Activated naive CD4-positive, alpha-beta T cell treated with anti-CD3 and anti-CD28 coated beads for 36 hours (primary cell): ENCODE measurements at places on chromosomes 2 and 18.

GRCh38 chr2:17934721-17935120, 56.3 kb downstream of the KCNS3 start:
- DNase-seq, result no peak

- DNase-seq, result no peak
Measured at GRCh38 chr2:45941531-45942236, 290.2 kb downstream of the PRKCE start.

- DNase-seq, result no peak
Measured at GRCh38 chr2:111705239-111705638, 178.8 kb downstream of the ANAPC1 start.

- DNase-seq, result no peak
Measured at GRCh38 chr2:198134293-198134955, 330.0 kb downstream of the PLCL1 start.

DNA sequence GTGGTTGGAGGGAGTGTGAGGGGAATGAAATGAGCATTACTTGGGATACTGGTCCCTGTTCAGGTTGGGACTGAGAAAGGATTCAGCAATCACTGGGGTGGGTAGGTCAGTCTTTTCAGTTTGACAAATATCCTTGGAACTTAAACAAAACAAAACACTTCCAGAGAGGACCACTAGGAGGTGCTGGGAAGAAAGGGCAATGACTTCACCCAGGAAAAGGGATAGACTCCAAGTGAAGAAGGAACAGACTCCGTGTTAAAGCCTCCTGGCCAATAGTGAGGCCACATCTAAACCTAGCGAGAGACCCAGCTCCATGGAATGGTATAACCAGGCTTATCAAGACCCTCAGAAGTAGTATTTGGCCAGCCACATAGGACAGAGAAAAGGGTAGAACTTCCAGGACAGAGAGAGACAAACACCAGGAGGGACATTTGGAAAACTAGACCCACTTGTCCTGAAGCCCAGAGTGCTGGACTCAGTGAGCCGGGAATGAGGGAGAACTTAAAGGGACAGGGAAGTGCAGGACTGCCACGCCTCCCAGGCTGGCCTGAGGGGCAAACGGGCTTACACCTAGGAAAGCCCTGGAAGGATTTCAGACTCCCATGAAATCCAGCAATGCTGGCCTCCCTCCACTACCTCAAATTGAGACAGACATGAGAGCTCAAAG, 19.6 kb upstream of the KCNG3 start:
- DNase-seq, result peak; percentile 32

DNA sequence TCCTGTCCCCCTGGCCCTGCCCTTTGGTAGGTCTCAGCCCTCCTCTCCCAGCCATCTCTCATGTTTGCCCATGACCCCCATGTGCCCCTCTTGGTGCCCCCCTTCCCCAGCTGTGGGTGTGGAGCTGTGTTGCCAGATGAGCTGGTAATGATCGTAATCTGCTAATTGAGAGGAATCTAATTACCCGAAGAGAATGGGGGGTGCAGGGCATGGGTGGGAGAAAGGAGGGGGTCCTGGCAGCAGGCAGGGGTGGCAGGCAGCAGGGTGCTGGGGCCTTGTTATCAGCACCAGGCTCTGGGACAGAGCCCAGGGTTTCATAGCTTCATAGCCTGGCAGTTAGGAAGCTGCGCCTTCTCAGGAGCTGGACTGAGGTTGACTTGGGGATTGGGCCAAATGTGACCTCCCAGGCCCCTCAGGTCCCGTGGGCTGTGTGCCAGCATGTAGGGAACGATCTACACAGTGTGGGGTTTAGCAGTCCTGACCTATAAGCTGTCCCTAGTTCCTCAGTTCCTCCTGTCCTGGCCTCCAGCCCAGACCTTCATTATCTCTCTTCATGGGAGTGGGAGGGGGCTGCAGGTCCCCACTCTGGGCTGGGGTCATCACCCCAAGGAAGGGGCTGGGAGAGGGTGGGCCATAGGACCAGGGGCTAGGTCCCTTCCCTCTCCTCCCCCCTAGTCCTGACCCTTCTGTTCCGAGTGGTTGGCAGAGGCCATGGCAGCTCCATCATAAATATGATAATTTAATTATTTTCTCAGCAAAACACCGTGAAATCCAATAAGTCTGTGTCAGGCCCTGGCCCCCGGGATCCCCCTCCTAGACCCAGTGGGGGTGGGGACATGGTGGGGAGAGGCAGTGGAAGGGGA, 6.5 kb upstream of the ASIC4 start:
- DNase-seq, result no peak

DNA sequence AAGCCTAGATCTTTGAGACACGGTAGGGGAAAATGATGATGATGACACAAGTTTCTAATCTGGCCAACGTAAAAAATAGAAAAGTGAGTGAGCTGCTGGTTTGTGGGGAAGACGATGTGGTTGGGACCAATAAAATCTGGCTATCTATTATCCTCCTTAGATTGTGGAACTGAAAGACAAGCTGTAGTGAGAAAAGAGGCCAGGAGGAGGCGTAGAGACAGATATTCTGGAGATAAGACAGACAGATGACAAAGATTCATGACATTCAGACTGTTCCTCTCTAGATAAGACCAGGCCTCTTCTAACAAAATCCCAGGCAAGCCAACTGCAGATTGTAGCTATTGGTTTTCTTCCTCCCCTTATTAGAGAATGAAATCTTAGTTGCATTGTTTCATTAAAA, 376.3 kb upstream of the UBE2E3 start:
- peak; percentile 8 for DNase-seq

- no peak for DNase-seq
Measured at GRCh38 chr2:148569221-148569620, 75.3 kb upstream of the EPC2 start.

GRCh38 chr2:113700186-113700841, 56.1 kb downstream of the SLC35F5 start:
- peak; percentile 71 for DNase-seq

- no peak for DNase-seq
Measured at GRCh38 chr2:172909454-172909853, 166.2 kb upstream of the MAP3K20 start.

GRCh38 chr2:159513745-159514144, 102.6 kb downstream of the BAZ2B start:
- DNase-seq, result no peak

GRCh38 chr2:169105476-169105875, 36.1 kb downstream of the DHRS9 start:
- DNase-seq, result no peak

DNA sequence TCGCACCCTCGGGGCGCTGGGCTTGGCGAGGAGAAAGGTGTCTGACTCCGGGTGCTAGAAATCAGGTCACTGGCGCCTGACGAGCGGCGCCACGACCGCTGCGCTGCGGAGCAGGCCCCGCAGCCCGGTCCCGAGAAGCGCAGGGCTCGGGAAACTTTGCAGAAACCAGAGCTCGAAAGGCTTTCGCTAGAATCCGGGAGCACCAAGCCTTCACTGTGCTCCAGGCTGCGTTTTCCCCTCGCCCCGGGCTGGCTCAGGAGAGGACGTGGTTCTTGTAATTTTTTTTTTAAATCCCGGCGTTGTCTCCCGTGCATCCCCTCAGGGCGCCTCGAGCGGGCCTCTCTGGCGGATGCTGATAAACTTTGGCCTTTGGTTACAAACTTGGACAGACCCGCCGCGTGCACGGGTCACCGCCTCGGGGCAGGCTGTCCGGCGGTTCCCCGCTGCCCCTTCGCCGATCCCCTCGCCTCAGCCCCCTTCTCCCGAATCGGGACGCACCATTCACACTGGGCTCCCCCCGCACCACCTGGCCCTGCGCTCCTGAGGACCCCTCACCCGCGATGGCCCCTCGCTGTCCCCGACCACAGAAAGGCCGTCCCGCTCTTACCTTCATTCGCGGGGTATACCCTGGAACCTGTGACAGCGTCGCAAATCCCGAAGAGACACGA, 419 bp downstream of the EPHA4 start:
- peak; percentile 6 for DNase-seq

DNA sequence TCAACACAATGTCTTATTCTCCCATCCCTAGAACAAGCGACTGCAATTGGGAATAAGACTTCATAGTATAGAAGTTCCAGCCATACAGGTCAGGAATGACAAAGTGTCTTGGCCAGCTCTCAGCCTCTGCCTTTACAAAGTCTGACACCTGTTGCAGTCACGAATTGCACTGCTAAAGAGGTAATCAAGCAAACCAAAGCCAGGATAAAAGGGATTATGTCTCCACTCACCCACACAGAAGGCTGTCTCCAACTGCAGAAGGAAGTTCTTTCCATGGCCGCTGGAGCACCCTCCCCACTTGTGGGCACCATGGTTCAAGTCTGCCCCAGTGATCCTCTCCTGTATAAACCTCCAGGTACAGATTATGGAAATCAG, 114.8 kb upstream of the PKDCC start:
- DNase-seq, result no peak

- no peak for DNase-seq
Measured at GRCh38 chr18:49081511-49082155, 130.9 kb upstream of the SMAD7 start.

DNA sequence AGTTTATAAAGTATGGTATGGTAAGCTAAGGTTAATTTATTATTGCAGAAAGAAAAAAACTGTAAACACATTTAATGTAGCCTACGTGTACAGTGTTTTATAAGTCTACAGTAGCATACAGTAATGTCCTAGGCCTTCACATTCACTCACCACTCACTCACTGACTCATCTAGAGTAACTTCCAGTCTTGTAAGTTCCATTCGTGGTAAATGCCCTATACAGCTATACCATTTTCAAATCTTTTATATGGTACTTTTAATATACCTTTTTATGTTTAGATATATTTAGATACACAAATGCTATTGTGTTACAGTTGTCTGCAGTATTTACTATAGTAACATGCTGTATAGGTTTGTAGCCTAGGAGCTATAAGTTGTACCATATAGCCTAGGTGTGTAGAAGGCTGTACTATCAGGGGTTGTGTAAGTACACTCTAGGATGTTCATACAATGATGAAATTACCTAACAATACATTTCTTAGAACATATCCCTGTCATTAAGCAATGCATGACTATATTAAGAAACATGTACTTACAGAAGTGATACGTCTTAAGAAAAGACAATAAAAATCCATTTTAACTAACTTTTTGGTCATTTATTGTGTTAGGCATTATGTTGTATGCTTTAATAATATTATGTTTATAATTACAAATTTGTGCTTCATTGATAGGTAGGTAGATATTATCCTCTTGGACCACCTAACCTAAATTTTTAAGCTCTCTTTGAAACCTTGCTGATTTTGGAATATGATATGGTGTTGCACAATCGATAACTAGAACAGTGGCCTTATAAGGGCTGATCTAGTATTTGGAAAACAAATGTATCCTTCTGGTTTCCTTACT, 51.9 kb downstream of the VRK2 start:
- no peak for DNase-seq

GRCh38 chr2:65045651-65046050, 10.6 kb upstream of the CEP68 start:
- no peak for DNase-seq

DNA sequence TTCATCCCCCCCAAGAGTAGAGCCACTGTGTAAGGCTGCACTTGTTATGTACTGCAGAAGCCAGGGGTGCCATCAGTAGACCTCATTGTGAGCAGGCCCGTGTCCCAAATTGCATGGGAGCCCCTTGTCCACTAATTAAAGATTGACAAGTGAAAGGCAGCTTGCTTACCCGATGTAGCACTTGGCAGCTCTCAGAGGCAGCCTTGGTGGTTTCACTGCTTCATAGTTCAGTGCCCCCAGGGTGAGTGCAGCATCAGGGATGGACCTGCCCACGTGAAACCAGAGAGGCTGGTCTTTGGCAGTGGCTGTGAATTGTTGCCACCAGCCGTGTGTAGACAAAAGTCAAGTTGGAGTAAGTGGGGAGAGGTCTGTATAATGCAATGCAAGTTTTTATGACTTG, 13.3 kb downstream of the TUBB6 start:
- DNase-seq, result no peak

DNA sequence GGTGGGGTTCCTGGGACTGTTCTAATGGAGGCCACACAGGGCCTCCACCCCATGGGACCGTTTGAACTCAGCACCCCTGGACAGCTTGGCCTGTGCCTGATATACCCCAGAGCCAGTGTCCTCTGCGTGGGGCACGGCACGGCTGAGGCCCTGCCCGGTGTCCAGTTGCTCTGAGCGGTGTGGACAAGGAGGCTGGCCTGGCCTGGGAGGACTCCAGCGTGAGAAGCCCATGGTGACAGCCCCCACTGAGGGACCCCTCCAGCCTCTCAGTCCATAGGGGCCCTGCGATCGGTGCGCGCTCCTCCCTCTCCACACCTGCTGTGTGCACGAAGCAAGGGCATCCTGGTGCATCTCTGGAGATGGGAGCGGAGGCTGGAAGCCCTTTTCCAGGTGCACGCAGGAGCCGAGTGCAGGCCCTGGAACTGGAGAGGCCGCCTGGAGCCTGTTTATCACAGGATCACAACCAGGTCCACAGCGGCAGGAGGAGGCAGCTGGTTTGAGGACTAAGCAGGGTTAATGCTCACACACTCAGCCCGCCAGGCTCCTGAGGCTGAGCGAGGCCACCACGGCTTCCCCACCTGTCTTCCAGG, 120.2 kb downstream of the PTGR3 start:
- DNase-seq, result no peak

GRCh38 chr2:16466133-16466820, 199.4 kb downstream of the CYRIA start:
- DNase-seq, result no peak

DNA sequence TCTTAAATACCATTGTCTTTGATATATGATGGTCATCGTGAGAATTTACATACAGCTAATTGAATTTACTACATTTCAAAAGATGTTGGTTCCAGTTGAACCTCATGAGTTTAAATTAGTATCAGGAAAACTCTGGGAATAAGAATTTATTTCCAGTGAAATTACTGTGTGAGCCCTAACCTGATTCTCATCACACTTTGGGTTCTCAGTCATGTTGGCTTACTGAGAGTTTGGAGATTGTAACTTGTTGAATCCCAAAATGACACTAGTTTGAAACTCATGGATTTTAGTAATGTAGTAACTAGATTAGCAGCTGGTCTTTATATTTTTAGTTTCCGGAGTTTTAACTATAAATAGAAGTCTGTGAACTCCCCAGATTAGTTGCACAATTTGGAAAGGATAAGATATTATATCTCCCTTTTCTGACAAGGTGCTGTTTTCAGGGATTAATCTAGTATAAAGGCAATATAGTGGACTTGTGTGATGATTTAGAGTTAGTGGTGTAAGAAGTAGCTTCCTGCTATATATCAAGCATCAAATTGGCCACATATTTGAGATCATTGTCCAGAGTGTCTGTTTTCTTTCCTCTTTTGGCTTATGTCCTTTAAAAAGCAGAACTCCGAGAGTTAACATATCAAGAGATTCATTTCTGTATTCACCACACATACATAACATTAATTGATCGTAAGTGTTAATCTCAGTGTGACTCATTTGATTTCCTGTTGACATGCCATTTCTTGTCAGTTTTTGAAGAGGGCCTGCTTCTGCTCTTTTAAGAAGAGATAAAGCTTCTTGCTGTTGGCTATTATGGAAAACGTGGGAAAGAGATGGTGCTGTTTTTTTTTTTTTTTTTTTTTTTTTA, 15.7 kb downstream of the NDUFV2 start:
- DNase-seq, result no peak
